Stimulated activated CD8-positive, alpha-beta memory T cell treated with anti-CD3 and anti-CD28 coated beads, Interleukin-2, amount 100 ng/mL, for 1 hour (primary cell): ENCODE measurements at places on chromosomes 6 and 20.

- DNase-seq: no peak
Observed at GRCh38 chr6:117346142-117346930, 79.4 kb downstream of the ROS1 start.

DNA sequence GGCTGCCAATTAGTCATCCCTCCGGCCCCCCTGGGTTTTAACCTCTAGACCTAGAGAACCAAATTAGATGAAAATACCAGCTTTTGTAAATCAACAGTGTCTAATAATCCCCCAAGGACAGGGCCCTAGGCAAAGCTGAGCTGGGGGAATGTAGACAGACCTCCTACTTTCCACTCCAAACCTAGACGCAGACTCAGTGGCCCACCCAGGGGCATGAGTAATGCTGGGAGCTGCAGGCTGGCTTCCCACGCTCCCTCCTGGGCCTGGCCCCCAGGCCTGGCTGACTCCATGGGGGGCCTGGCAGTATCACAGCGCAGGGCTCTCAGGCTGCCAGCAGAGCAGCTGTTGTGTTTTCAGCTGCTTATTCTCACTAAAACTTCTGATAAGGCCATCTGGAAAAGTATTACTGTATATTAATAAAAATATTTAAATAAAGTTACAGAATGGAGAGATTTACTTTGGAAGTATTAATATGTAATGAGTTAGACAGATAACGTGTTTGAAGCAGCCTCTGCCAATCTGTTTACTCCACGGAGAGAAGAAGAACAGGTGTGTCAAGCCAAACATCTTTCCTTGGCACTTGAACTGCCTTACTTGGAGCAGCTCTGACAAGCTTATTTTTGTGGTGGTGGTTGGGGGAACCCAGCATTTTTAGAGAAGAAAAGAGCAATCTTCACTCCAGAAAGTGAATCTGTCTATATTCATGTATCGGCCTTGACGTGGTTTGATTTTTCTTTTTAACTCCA lies 144.0 kb upstream of the AGPAT4 start:
- no peak for DNase-seq

DNA sequence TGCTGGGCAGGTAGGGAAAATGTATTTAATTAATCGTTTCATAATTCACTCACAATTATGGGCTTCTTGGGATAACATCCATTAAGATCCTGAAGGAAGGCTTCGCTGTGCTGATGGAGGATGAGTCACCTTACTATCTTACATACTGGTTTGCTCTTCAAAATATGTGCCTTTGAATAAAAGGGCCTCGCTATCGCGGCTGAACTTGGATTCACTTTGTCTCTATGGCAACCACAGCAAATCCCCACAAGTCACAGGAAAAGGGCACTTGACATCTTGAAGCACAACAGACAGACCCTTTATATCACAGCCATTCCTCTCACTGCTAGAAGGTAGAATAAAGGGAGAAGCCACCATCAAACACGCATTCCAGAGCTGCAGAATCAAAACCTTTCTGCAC lies 141.3 kb upstream of the MYLIP start:
- DNase-seq: no peak

DNA sequence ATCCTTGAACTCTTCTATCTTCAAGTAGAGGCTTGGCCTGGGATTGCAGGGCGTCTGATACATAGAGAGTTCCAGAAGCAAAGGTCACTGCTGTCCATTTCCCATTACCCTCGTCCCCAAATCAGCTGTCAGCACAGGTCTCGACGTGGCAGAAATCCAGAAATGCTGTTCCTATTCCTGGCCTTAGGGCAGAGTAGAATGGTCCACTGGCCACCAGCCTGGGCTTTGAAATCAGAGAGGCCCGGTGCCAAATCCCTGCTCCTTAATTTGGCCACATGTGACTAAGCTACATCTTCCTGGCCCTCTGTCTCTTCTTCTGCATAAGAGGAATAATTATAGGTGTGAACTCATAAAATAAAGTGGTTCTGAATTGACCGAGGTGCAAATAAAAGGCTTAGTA lies 40.9 kb upstream of the FAM83D start:
- no peak for DNase-seq

DNA sequence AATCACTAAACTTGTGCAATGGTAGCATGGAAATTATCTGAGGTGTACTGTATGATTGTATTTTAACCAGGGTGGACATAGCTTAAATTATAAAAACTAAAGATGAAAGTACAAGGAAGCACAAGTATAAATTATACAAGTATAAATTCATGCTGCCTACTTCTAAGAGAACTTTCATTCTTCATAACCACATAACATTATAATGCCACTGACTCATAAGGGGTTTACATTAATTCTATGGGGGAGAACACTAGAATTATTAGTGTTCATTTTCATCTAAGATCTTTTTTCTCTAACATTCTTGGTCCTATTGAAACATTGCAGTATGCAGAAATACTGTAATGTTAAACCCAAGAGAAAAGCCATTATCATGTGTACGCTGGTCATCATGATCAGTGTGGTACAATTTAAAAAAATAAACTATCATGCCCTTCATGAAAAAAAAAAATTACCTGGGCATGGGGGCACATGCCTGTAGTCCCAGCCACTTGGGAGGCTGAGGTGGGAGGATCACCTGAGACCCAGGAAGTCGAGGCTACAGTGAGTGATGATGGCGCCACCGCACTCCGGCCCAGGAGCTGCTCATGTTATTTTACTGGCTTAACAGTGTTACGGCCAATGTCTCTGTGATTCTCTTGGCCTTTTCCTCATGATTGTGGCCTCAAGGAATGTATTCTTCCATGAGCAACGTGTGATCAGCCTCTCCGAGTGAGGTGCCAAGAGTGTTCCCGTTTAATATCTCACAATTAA lies 25.9 kb upstream of the AHCY start:
- no peak for DNase-seq

DNA sequence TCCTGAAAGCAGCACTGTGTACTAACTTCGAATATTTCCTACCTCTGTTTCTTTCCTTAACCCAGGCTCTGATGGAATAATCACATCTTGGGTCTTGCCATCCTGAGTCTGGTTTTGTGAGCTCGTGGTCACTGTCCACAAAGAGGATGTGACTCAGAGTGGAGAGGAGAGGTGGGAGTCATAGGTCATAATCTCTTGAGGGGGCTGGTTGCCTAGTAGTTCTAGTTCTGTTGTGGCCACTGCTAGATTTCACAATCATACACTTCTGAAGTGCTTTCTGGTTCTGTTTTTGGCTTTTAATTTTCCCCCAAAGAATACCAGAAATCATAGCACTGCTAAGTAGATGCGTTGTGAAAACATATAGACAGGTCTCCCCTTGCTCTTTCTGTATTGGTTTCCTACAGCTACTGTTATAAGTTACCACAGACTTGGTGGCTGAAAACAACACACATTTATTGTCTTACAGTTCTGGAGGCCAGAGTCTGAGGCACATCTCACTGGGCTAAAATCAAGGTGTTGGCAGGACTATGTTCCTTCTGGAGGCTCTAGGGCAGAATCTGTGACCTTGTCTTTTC lies 102.8 kb downstream of the NRSN1 start:
- no peak for DNase-seq

GRCh38 chr6:159104163-159104925 lies 59.6 kb upstream of the TAGAP start:
- peak; percentile 63 for DNase-seq

- no peak for DNase-seq
Observed at GRCh38 chr6:135521431-135521830, 23.9 kb upstream of the AHI1 start.

DNA sequence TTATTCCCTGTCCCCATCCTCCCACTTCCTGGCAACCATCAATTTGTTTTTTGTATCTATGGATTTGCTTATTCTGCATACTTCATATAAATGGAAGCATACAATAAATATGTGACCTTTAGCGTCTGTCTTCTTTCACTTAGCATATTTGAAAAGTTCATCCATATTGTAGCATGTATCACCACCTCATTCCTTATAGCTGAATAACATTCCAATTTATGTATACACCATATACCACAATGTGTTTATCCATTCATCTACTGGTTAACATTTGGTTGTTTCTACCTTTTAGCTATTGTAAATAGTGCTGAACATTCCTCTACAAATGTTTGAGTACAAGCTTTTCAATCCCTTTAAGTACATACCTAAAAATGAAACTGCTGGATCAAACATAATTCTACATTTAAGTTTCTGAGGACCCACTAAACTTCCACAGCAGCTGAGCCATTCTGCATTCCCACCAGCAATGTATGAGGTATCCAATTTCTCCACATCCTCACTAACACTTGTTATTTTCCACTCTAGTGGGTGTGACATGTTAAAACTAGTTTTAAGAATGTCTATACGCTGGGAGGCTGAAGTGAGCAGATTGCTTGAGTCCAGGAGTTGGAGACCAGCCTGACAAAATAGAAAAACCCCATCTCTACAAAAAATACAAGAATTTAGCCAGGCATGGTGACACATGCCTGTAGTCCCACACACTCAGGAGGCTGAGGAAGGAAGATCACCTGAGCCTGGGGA lies 32.9 kb downstream of the NUDT3 start:
- no peak for DNase-seq
